Mesenteric fat pad (tissue), 1 donor: ENCODE measurements at places on chromosomes 4 and X. TPM values are rescaled to one million over a fixed set of nuclear protein-coding genes. Genes with fewer than 3 reads are reported as not detected.

- no peak for DNase-seq
Observed at GRCh38 chr4:159443975-159444374, 341.1 kb downstream of the RAPGEF2 start.

DNA sequence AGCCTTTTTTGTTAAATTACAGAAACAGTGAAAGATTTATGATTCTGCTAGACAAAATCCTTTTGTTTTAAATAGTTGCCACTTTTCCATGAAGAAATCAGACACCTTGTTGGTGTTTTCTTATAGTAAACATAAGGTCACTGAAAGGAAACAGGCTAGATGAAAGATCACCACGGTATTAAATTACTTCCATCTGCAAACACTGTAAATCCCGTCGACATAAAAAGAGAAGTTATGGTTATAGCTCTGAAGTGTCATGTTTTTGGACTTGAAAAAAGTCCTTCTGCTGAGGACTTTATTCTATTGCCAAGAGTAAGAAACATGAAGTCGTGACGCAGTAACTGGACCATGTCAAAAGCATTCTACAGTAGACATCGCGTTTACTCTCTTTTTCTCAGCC lies 567.6 kb upstream of the SLIT2 start:
- DNase-seq = no peak

DCAF4L1 gene
- 0.35 TPM for total RNA-seq

DUSP9 gene
- total RNA-seq = 0.39 TPM

THAP9 gene
- 2.0 TPM for total RNA-seq

HSFX4 gene
- not detected for total RNA-seq

DNA sequence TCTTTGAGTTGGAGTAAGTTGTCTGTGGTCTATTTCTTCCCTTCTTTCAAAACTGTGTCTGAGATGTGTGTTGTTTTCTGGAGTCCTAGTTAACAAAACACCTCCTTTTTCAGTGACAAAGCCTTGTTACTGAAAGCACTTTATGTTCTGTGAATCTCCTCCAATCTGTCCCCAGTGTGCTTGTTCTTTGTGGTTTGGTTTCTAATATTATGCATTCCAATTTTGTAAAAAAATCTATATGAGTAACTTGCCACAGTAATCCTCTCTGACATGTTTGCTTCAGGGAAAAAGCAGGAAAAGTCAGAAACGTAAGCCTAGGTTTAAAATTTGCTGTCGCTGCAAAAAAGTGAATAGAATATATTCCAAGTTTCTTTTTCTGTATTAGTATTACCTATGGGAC lies 12.4 kb downstream of the PRRG1 start:
- DNase-seq = no peak

GRCh38 chr4:120481756-120482155 lies 415.1 kb upstream of the MAD2L1 start:
- DNase-seq = no peak

DNA sequence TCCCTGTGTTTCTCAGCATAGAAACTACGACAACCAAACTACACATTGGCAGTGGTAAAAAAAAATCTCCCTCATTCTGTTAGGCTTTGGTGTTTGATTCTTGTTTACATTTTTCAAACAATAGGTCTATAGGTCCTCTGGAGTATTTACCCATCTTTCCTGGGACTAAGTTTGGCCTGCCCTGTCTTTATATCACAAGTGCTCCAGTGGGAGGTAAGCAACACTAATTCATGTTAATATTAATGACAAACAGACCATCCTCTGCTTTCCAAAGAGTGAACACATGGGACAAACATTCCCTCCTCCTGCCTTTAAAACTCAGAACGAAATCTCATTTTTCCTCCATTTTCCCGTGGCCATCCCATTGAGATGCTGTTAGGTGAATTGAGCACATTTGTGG lies 514.1 kb upstream of the INTU start:
- DNase-seq = no peak

- no peak for DNase-seq
Observed at GRCh38 chrX:18879144-18879543, 104.8 kb downstream of the PHKA2 start.

DNA sequence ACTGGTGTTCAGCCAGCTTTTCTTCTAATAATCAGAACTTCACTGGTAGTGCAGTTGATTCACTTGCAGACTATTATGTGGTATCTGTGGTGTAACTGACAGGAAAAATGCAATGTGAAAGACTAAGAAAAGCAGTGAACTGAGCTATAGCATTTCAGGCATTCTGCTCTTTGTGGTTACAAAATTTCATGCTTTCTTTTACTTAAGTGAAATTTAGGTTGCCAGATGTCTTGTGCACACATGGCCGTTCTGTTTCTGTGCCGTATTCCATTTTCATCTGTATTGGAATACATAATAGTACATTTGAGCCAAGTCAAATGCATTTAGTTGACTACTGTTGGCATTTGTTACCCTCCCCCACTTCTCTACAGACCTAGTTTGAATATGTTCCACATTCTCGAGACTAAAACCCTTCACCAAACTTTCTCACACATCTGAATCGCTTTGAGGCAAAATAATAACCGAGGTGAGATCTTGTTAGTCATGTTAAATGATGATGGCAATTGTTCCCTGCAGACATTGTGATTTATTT lies 8.2 kb downstream of the RTL3 start:
- no peak for DNase-seq

DNA sequence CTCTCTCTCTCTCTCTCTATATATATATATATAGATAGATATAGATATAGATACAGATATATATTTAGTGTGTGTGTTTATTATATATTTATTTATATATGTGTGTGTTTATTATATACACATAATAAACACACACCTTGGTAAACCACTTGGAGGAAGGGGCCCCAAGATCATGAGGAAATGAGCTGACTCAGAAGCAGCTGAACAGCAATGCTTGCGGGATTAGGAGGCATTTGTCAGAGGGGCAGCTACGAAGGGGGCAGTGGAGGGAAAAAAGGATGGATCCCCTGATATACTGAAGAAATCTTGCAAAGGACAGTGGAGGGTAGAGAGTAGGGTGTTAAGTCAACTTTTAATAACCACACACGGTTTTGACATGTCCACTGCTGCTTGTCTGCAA lies 120.0 kb upstream of the SORBS2 start:
- no peak for DNase-seq

DNA sequence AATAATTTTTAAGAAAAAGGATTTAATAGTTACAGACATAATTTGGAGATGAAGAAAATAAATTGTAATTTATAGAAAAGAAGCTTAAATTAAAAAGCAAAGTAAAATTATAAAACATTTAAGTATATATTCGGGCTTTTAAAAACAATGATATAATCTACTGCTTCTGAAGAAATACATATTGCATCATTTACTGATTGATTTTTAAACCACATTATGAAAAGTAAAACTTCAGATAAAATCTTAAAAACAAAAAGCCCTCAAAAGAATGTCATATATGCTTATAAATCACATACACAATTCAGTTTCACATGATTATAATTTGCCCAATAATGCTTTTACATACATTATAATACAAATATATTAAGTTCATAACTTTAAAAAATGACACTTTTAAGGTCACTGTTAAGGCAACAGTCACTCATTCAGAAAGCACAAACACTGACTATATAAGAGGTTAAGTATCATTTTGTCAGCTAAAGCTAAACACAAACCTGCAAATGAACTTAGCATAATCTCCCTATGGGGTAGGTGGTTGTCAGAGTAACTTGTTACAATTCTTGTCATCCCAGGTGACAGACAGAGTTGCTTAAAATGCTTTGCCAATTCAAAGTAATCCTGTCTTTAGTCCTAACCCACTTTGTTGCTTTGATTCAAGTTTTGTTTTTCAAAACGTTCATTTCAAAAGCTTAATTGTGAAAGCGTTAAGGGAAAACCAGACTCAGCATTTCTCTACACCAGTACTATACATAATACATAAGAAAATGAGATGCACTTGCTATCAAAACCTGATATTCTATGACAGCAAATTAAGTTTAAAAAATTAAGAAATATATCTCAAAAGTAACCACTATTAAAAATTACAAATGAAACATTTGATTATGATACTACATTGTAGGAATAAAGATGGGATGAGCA lies 90.6 kb upstream of the MAB21L2 start:
- DNase-seq = no peak

GRCh38 chrX:19840899-19841648 lies 46.3 kb downstream of the SH3KBP1 start:
- no peak for DNase-seq

- no peak for DNase-seq
Observed at GRCh38 chr4:37138019-37138653, 106.4 kb upstream of the NWD2 start.

TASL gene
- 4.0 TPM for total RNA-seq

GRCh38 chrX:69028761-69029120 lies 136.5 kb downstream of the PJA1 start:
- no peak for DNase-seq

HSPA4L gene
- total RNA-seq = 3.2 TPM

ARL13A gene
- total RNA-seq = not detected

- DNase-seq = no peak
Observed at GRCh38 chr4:150525321-150525868, 56.6 kb upstream of the MAB21L2 start.

SSX5 gene
- not detected for total RNA-seq

GRCh38 chr4:107044170-107044569 lies 8.1 kb upstream of the DKK2 start:
- no peak for DNase-seq

- no peak for DNase-seq
Observed at GRCh38 chr4:65923616-65924015, 253.3 kb upstream of the EPHA5 start.

DNA sequence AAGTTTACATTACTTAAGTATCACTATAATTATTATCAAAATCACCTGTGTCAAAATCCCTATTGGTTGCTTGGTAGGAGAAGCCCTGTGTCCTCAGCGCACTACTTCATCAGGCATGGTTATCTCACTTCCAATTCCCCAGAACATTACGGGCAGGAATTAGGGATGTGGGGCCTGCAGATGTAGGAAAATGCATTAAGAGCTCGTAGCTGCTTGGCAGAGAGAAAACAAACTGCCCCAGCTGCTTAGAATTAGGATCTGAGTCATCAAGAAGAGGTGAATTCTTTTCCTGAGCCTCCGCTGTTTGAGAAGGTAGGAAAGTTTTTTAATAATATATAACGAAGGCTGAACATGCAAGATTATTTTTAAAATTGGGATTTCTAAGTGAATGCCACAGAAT lies 31.1 kb upstream of the CLNK start:
- DNase-seq = no peak

DNA sequence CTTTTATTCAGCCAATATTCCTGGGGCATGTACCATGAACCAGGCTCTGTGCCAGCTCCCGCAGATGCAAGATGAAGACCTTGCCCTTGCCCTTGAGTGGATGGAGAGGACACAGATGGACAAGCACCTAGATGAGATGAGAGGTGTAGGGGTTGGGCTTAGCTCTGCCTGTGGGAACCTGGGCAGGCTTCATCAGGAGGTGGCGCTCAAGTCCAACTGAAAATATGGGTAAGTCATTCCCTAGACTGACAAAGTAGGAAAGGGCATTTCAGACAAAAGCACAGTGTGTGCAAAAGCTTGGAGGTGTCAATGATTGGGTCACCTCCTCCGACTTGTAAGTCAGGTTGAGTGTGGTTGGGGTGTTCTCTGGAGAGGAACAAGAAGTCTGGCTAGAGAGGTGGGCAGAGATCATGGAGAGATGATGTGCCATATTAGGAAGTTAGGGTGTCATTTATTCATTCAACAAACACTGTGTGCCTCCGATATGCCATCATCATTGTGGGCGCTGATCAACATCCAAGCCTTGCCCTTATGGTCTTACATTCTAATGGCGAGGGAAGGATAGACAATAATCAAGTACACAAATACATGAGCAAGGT lies 64.6 kb downstream of the ANAPC4 start:
- peak; percentile 18 for DNase-seq

- DNase-seq = no peak
Observed at GRCh38 chr4:109436504-109436903, 2.9 kb downstream of the SEC24B start.

WAS gene
- total RNA-seq = 22.0 TPM
